ENCODE measurements at places on chromosomes 3 and 15.
A peak's percentile ranks its signal among the peaks of the same experiment; 100 is the strongest.

DNA sequence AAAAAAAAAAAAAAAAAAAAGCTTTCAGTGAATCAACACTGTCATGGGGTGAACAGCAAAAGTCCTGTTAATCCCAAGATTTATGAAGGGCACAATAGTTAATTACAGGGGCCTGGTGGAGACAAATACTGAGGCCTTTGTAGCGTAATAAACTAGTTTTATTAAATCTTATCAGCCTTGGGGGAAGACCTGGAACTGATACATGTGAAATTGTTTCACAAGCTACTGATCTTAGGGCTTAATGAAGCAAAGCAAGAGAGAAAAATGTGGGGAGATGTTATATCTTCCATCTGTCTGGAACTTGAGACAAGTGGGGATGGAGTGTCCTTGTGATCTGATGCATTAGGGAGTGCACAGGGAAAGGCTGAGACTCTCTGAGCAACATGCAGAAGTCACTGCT is 47.9 kb upstream of the OSBPL11 start:
- no peak for DNase-seq

- no peak for DNase-seq
Observed at GRCh38 chr15:100111125-100112060, 230.4 kb downstream of the ADAMTS17 start.

- peak; percentile 29 for DNase-seq
Observed at GRCh38 chr3:159765030-159765859, 223.4 kb upstream of the IL12A start.

DNA sequence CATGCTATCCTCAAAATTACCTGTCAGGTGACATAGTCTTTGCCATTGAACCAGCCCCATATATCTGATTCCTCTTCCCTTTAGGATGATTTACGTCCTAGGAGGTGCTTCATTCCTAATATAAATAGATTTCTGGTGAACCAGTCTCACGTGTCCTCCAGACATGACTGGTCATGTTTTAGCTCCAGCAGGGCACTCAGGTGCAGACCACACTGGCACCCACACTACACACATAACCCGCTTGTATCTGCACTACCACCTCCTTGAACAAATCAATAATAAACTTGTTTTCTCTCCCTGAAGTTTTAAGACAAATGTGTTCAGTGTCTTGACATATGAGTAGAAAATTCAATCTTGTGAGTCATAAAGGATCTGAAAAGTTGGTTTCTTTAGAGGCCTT is 155.5 kb downstream of the GOLIM4 start:
- no peak for DNase-seq

- no peak for DNase-seq
Observed at GRCh38 chr3:81620849-81621248, 140.6 kb downstream of the GBE1 start.

GRCh38 chr3:195188426-195188927 is 82.5 kb downstream of the XXYLT1 start:
- DNase-seq, result no peak

DNA sequence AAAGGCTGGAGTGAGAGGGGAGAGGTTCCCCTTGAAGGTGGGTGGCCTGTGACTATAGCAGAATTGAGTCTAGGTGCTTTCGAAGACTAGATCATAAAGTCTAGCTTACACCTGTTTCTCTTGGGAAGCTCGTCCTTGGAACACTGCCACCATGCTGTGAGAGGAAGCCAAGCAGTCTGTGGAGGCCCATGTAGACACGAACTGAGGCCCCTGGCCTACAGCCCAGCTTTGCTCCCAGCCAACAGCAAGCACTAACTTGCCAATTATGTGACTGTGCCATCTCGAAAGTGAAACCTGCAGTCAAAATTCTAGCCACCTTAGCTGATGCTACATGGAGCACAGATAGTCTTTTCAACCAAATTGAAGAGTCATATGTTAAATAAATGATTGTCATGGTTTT is 190.5 kb upstream of the NECTIN3 start:
- no peak for DNase-seq

DNA sequence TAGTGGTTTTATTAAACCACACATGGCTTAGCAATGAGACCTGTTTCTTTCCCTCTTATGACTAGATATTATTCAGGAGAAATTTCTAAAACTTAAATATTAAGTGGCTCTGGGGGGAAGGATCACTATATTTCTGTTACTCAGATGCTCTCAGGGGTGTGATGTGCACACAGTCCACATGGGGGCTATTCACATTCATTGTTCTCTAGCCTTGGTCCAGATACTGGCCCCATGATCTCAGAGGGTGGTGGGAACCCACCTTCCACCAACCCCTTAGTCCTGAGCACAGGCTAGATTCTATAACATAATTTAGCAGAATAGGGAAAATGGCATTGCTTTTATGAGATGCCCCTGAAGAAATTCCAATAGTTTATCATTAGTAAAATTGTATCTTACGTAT is 149.0 kb upstream of the ST8SIA2 start:
- no peak for DNase-seq

DNA sequence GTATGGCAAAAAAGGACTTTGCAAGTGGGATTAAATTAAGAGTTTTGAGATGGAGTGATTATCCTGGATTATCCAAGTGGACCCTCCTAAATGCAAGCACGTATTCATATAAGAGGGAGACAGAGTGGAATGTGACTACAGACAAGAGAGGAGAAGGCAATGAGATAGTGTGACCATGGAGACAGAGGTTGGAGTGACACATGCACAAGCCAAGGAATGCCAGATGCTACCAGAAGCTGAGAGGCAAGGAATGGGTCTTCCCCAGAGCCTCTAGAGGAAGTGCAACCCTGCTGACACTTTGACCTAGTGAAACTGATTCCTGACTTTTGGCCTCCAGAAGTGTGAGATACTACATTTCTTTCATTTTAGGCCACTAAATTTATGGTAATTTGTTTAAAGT is 117.2 kb downstream of the UACA start:
- no peak for DNase-seq

GRCh38 chr15:62475591-62475990 is 310.5 kb upstream of the C2CD4B start:
- DNase-seq, result no peak

DNA sequence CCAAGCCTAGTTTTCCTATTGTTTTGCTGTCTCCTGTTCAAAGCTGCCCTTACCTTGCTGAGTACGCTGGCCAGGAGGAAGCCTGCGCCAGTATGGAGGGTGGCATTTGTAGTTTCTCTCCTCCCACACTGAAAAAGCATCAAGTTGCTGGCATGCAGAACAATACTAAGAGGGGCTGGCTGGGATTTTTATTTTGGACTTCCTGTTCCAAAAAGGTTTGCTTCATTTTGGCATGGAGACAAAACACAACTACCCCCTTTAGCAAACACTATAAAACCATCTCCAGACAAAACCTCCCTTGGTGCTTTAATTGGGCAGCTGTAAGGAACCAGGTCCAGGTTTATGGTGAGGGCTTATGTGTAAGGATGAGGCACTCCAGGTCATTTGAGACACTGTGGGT is 457.6 kb downstream of the PDCD6IP start:
- no peak for DNase-seq

- no peak for DNase-seq
Observed at GRCh38 chr3:53188136-53188685, 27.2 kb downstream of the PRKCD start.

GRCh38 chr3:197181741-197182140 is 116.7 kb downstream of the DLG1 start:
- DNase-seq, result no peak

DNA sequence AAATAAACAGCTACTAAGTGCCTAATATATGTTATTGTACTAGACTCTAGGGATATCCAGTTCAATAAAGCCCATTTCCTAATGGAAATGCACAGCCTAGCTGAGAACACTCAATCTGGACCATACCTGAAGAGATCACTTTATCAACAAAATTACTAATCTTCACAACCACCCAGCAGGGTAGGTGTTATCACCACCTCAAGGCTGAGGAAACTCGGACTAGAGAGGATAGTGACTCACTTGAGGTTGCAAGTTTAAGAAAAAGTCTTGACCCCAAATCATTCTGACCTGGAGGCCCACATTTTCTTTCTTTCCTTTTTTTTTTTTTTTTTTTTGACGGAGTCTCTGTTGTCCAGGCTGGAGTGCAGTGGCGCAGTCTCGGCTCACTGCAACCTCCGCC is 3.1 kb upstream of the FMN1 start:
- no peak for DNase-seq

DNA sequence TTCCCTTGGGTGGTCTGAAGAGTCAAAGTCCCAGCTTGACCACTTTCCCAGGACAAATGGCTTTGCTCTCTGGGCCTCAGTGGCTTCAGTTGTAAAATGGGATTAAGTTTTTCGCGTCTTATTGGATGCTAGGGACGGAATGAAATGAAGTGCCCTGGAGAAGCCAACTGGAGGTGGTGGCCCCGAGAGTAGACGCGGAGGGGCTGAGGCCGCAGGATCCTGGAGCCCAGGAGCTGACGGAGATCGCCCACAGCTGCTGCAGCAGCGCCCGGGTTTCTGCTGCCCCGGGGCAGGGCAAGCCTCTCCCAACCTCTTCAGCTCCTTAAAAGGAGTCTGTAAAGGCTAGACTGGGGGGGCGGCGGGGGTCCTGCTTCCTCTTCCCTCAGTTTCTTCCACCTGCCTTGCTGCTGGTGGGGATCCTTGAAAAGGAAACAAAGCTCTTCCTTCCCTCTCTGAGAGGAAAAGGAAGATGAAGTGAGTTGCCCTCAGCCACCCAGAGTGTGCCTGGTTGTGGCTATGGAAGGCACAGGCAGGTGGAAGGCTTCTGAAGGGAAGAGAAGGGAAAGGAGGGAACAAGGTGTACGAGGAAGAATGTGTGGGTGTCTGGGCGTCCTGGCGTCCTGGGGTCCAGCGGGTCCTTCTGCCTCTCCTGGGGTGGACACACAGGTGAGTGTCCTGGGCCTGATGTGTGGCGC is 967 bp upstream of the BNC1 start:
- no peak for DNase-seq

- no peak for DNase-seq
Observed at GRCh38 chr3:108022256-108023150, 68.3 kb downstream of the CD47 start.

- DNase-seq, result no peak
Observed at GRCh38 chr3:28598165-28598564, 249.5 kb upstream of the AZI2 start.

DNA sequence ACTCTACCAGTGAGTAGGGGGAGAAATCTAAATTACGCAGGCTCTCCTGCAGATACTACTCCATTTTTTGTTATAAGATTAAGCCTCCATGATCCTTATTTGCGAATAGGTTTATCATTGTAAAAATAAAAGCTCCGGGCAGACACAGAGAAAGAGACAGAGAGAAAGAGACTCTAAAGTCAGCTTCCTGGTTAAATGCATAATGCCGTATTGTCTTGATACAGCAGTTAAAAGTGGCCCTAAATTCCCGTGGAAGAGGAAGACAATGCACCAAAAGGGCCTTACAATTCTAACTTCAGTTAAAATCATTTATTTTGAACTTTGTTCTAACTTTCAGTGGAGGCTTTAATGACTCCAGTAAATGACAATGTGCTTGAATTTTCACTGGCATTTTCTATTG is 98.3 kb downstream of the SLC9A9 start:
- no peak for DNase-seq

- no peak for DNase-seq
Observed at GRCh38 chr3:192833177-192833890, 84.3 kb downstream of the MB21D2 start.

DNA sequence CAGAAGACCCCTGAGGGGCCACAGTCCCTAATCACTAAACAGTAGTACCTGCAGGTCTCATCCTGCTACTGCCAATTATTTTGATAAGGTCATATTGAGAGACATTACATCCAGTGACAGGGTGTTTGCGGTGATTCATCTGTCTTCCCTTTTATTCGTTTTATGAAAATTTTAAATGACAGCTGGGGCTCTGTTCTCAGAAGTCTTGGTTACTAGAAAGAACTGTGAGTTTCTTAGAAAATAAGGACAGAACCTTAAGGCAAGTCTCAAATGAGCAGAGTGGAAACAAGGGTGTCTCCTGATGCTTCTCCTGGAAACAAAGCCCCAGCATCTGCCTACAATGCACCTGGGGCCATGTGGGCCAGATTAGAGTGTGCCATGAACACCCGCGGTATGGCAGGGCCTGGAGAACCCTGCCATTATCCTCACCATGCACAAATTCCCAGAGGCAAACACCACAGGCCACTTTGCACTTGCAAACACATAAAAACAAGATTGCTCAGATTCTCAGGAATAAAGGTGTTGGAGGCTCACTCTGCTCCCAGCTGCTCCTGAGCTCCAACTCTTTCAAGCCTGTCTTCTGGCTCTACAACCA is 66.3 kb upstream of the IQSEC1 start:
- DNase-seq, result no peak

GRCh38 chr15:55282284-55282833 is 7.3 kb downstream of the RAB27A start:
- DNase-seq, result no peak

DNA sequence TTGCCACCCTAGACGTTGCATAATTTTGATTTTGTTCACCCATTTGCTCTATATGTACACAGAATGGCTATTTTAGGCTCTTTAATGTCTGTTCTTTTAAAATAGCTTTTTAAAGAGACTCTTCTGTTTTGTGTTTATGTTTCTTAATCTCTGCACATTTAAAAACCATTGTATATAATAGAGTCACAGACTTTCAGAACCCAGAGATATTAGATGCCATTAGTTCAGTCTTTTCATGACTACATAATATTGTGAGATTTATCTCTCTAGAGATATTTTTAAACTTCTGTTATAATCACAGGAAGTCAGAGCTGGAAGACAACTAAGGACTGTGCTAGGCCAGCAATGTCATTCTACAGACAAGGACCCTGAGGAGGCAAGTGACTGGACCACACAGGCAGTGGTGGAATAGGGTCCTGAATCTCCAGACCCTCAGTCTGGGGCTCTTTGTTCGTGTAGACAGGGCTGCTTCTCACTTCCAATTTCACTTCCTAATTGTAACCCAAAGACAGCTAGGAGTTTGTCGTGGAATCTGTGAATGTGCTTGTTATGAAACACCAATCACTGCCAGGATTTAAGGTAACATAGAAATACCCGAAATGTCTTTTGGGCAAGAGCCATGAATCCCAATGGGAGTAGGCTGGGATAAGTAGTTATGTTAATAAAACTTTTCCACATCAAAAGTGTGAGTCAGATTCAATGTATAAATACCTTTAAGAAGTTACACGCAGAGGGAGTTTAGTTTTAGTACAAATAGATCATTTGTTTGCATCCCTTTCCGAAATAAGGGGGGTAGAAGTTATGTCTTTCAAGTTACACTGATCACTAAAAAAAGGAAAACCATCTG is 165.2 kb upstream of the ROPN1 start:
- no peak for DNase-seq

GRCh38 chr3:171343693-171344092 is 116.5 kb downstream of the TNIK start:
- no peak for DNase-seq

GRCh38 chr3:45366290-45366689 is 22.1 kb upstream of the LARS2 start:
- no peak for DNase-seq

DNA sequence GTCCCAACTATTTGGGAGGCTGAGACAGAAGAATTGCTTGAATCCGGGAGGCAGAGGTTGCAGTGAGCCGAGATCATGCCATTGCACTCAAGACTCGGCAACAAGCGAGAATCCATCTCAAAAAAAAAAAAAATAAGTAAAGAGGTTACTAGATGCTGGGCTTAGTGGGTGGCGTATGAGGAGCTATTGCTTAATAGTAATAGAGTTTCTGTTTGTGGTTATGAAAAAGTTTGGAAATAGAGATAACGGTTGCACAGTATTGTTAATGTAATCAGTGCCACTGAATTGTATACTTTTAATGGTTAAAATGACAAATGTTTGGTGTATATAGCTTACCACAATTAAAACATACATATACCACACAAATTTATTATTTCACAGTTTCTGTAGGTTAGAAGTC is 14.7 kb upstream of the HHATL start:
- no peak for DNase-seq

Measured in neural crest cell (in vitro differentiated cells).